Right lobe of liver (tissue), 6 donors: ENCODE measurements at places on chromosomes 12 and 14. TPM values are rescaled to one million over a fixed set of nuclear protein-coding genes. Genes with fewer than 3 reads are reported as not detected.

DNA sequence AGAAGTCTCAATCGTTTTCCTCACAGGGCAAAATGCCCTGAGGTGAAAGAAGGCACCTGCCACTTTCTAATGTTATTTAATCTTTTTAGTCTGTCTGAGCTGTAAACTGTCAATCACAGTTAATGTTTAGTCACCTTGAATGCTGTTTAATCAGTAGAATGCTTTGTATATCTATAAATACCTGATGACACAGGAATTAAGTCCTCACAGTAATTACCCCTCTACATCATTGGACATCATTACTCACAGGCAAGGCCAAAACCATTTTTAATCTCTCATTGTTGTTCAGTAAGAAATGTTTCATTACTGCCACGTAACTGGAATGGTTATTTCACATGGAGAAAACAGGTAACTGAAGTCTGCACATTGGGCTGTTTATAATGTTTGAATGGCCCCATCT is 178.8 kb downstream of the EXOC5 start:
- DNase-seq: no peak

DNA sequence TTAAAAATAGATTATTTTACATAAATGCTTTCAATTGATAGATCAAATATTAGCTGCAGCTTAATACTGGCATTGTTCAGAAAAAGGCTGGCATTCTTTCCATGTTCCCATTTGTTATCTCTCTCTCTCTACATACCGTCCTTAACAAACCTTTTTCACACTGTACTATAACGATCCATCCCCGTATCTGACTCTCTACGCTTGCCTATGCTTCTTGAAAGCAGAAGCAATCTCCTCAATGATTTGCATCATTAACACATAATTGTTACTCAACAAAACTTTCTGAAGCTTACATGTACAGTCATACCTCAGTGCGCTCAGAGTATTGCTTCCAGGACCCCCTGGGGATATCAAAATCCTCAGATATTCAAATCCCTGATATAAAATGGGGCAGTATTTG is 89.7 kb downstream of the TMTC1 start:
- DNase-seq: no peak

Gene RNF10
- total RNA-seq: 111 TPM

Gene CDCA3
- 1.5 TPM for total RNA-seq

GRCh38 chr14:54688229-54688628 is 121.3 kb downstream of the SAMD4A start:
- no peak for DNase-seq

Gene CCDC197
- not detected for total RNA-seq

Gene DIO2
- not detected for total RNA-seq

DNA sequence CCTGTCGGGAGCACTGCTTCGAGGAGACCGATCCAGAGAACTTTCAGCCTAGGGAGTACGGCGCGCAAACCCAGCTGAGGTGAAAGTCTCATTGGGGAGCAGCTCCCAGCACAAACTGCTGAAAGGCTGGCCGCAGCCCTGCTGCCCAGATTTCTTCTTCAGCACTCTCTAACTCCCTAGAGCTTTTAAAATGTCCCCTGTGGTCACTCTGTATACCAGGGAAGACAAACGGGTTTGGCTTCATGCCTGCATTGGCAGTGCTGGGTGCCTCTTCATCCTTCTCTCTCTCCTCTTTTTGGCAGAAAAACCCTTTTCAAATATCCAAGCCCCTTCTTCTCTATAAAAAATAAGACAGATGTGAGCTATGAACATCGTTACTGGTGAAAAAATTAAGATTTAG is 34.9 kb downstream of the BBS10 start:
- no peak for DNase-seq

DNA sequence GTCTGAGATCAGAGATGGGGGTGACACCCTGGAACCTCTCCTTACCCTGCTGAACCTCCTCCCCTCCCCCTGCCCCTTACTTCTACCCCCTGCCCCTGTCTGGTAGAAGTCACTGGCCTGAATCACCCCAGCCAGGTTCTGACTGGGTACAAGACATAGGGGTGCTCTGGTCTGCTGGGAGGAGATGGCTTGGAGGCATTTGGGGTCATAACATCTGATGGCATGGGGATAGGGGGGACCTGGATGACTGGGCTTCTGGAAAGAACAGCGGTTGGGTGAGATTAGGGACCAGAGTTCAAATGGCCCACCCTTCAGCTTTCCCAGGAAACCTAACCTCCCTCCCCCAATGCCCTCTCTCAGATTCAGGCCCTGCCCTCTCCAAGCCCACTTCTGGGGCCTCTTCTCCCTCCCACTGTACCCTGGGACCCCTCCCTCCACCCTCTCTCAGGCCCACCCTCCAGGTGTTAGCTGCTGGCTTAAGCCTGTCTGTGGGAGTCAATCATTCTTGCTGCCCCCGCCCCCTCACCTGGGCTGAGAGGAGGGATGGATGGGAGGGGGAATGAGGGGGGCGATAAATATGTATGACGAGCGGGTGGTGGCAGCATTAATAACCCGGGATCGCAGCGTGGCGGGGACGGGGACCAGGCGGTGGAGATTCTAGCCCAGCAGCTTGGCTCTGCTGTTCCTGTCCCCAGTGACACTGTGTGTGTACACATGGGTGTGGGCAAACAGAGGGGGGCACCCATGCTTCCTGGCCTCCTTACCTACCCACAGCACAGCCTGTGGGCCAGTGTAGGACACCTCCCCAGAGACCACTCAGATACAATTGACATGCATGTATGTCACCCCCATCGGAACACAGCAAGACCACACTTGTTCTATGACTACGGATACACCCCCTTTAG is 5.9 kb downstream of the NXPH4 start:
- no peak for DNase-seq

- DNase-seq: no peak
These were observed 68.9 kb downstream of the FGD4 start for GRCh38 chr12:32467959-32468863.

Gene SLC8A3
- not detected for total RNA-seq

DNA sequence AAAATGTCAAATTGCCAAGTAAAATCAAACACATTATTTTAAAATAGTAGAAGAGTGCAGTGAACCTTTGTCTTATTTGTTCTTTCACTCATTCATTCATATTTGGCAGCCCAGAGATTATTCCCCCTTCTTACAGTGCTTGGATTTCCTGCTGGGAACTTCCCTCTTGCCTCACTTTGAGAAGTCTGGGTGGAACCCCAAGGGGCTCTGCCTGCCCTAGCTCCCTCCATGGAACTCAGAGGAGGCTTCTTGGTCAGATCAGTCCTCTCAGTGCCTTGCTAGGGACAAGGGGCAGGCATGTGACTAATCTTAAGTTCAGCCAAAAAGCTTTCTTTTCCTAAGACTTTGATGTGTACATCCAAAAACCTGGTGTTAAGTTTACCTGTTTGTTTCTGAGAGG is 84.7 kb upstream of the OVCH1 start:
- no peak for DNase-seq

GRCh38 chr12:40742041-40742440 is 49.8 kb downstream of the CNTN1 start:
- DNase-seq: no peak

DNA sequence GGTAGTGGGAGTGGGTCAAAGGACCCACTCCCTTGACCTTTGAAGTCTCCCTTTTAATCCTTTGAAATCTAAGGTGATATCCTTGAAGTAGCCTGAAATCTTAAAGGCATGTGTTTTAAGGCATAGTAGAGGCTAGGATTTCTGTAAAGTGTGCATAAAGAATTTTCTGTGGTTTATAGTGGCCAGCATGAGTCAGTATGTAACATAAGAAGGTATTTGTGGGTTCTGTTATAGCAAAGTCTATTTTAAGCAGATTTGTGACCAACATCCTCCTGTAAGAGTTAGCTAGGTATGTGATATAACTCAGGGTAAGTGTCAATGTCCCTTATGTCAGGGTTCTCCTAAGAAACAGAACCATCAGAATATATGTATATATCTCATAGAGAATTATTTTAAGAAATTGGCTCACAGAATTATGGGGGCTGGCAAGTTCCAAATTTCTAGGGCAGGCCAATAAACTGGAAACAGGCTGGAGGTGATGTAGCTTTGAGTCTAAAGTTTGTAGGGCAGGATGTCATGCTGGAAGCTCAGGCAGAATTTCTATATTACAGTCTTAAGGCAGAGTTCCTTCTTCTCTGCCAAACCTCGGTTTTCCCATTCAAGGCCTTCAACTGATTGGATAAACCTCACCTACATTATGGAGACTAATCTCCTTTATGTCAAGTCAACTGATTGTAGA is 18.7 kb upstream of the EPYC start:
- DNase-seq: no peak

DNA sequence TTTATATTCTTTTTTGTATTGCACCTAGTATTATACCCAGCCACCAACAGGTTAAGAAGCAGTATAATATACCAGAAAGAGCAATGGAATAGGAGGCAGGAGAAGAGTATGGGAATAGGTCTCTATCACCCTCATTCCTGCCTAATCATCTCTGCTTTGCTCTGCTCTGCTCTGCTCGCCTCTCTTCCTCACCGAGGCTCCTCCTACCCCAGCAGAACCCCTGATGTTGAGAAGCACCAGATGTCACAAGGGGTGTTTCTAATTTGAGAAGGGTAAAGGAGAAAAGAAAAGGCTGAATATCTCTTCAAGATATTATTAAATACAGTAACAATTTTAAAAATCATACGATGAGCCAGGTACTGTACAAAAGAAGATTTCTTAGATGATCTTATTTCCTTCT is 89.0 kb downstream of the STON2 start:
- no peak for DNase-seq

Gene EFS
- total RNA-seq: 0.35 TPM

DNA sequence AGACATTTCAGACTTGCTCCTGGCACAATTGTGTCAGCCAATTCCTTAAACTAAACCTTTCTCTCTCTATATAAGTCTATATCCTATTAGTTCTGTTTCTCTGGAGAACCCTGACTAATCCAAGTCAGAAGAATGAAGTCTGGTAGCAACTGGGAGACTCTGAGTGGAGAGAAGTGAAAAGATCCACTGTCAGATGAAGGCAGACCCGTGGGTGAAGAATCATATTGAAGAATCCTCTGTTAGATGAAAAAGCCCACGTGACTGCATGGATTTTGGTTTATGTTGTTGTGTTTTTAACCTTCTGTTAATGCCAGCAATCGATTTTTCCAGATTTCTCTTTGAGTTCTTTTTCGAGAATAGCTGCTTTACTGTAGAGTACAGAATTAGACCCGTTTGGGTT is 29.5 kb upstream of the APOLD1 start:
- DNase-seq: no peak

- DNase-seq: no peak
These were observed 750 bp downstream of the CS start for GRCh38 chr12:56299308-56299852.

DNA sequence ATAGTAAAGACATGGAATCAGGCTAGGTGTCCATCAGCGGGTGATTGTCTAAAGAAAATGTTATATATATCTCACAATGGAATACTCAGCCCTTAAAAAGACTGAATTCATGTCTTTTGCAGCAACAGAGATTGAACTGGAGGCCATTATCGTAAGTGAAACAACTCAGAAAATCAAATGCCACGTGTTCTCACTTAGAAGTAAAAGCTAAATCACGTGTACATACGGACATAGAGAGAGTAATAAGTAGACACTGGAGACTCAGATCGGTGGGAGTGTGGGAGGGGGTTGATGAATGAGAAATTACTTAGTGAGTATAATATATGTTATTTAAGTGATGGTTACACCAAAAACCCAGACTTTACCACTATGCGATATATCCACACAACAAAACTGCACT is 266.3 kb upstream of the PPFIA2 start:
- DNase-seq: no peak

Gene GALC
- total RNA-seq: 9.5 TPM

Gene SELPLG
- 1.5 TPM for total RNA-seq

Gene SLC35E3
- 6.8 TPM for total RNA-seq

DNA sequence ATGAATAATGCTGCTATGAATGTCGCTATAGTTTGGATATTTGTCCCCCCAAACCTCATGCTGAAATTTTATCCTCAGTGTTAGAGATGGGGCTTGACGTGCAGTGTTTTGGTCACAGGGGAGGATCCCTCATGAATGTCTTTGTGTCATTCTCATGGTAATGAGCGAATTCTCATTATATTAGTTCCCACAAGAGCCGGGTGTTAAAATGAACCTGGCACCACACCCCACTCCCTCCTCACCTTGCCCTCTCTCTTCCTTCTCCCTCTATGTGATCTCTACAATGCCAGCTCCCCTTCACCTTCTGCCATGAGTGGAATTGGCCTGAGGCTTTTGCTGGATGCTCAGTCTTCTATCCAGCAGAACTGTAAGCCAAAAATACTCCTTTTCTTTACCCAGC is 37.5 kb upstream of the YAF2 start:
- no peak for DNase-seq

Gene STON2
- 23.7 TPM for total RNA-seq

Gene PLBD1
- 3.0 TPM for total RNA-seq

- DNase-seq: no peak
These were observed 170.0 kb downstream of the SLC2A13 start for GRCh38 chr12:39935839-39936238.

Gene PMCH
- total RNA-seq: not detected

Gene CD163
- 66.3 TPM for total RNA-seq

- DNase-seq: no peak
These were observed at the start of gene NKX2-1 for GRCh38 chr14:36519431-36520321. Gene NKX2-1, minus strand, starts transcription at chr14:36520232. Its CDS starts 103 bp downstream, at chr14:36520129.

DNA sequence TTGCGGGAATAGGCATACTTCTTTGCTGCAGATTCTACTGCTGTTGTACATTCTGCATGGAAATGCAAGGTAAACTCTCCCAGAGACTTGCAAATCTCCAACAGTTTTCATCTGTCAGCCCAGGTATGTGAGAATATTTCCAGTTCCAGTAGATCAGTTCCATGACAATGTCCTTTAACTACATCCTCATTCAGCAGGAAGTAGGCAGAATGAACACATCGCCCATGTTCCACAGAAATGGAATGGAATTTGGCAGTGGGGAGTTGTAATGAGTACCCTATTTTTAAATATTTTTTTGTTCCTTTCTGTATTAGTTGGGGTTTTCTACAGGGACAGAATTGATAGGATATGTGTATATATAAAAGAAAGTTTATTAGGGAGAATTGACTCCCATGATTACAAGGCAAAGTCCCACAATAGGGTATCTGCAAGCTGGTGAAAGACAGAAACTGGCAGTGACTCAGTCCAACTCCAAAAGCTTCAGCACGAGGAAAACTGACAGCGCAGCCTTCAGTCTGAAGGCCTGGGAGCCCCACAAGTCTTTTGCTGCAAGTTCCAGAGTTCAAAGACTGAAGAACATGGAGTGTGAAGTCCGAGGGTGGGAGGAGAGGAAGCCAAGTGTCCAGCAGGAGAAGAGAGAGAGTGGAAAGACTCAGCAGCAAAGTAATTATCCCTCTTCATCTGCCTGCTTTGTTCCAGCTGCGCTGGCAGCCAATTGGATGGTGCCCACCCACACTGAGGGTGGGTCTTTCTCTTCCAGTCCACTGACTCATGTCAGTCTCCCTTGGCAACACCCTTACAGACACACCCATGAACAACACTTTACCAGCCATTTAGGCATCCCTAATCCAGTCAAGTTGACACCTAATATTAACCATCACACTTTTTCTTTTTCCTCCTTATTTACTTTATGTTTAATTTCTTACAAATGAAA is 110.4 kb upstream of the SCAF11 start:
- no peak for DNase-seq

Gene AMN
- total RNA-seq: 69.1 TPM

GRCh38 chr14:52397844-52398243 is 83.7 kb downstream of the PTGER2 start:
- no peak for DNase-seq

Gene TPPP2
- 2.2 TPM for total RNA-seq
